ENCODE measurements at places on chromosomes 2 and 18.

- DNase-seq = peak; percentile 12
These were observed 58.9 kb downstream of the FAM168B start for GRCh38 chr2:131034122-131035051.

- DNase-seq = no peak
These were observed 108.4 kb upstream of the TTN start for GRCh38 chr2:178915423-178916173.

GRCh38 chr2:30339071-30339470, 107.7 kb downstream of the LBH start:
- DNase-seq = no peak

DNA sequence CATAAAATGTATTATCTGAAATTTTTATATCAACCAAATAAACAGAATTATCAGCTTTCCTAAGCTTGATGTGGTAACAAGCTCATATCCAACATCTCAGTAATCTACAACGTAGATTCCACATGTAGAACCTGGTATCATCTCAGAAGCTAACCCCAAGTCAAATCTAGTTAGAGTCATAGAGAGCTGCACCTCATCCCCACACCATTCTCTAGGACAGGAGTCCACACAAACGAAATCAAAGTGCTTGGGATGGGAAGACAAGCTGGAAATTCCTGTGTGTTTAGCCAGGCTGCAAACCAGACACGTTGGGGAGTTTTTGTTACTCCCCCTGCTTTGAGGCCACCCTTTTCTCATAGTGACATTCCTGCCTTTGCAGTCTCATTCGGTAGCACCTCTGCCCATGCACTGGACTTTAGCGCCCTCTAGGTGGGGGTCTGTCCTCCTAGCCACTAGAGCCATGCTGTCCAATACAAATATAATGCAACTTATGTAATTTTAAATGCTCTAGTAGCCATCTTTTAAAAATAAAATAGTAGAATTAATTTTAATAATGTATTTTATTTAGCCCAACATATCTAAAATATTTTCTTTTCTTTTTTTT, 28.1 kb upstream of the SATB2 start:
- DNase-seq = peak; percentile 35

Measured in NCI-H510A treated with DMSO at 0.1 percent for 48 hours (cell line).